ENCODE measurements at places on chromosomes 16 and 17.

GRCh38 chr17:28928061-28928460, 23.3 kb downstream of the PHF12 start:
- peak; percentile 38 for DNase-seq

DNA sequence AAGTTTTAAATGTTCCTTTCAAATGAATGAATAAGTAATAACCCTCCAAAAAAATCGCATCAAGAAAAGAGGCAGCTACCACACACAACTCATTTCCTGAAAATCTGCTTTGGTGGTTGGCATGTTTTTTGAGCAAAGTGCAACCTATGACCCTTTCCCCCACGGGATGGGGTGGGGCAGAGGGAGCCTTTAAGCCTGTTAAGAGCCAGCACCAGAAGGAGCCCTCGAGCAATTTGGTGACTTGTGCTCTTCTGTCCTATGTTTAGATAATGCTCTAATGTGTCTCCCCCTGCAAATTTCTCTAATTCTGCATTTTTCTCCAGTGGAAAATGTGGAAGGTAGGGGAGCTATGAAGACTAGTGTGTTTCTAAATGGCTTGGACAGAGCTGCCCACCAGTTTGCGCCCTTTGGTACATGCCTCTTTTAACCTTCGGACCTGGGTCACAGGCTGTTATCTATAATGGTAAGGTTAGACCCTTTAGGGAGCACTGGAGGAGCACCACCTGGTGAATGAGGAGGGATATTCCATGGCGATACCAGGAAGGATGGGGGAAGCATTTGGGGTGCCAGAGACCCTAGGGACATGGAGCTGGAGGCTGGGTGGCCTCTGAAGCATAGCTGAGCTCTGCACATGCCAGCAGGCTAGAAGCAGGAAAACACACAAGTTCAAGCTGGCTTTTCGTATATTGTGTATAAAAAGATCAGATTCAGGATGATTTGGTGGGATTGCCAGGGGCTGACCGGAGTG, 1.6 kb downstream of the PYCARD start:
- DNase-seq, result peak; percentile 32

GRCh38 chr16:68754084-68754792, 17.1 kb downstream of the CDH1 start:
- no peak for DNase-seq

GRCh38 chr17:63445571-63445953, 544 bp downstream of the CYB561 start:
- DNase-seq, result peak; percentile 76

DNA sequence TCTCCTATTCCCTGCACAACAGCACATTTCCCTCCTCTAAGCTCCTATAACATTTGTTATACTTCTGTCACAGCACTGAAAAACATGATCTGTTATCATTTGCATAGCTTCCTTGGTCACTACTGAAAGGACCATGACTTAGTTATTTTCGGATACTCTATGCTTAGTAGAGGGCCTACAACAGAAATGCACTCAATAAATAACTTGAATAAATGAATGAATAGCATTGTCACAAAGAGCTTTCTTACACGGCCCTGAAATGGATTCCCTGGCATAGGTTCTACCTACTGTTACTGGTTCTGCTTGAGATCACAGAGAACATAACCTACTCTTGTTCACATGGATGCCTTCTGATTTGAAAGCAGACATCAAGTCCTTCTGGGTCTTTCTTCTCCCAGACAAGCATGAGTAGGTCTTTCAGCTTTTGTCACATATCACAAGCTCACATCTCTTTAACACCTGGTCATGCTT, 41.6 kb downstream of the MYO1D start:
- no peak for DNase-seq

GRCh38 chr17:47413872-47414271, 90.1 kb downstream of the EFCAB13 start:
- no peak for DNase-seq

DNA sequence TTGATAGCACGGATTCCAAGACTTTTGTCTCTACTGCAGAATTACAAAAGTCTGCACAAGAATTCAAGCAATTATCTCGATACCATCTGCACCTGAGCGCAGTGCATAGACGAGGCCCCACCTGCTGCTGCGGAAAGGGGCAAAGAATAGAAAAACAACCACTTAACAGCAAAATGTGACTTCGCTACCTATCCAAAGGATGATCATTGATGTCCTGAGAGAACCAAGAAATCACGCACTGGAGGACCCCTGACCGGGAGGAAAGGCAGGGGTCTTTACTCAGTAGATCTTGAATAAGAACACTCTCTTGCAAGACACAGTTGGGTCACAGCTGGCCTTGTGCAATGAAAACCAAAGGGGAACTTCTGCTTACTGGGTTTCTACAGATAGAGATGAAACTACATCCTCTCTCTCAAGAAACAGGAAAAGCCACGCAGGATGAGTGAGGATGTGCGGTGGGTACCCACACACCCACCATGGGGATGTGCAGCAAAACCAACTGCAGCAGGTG, 147.4 kb upstream of the RPH3AL start:
- DNase-seq, result no peak

GRCh38 chr16:57799600-57800199, 2.6 kb downstream of the KIFC3 start:
- no peak for DNase-seq

- DNase-seq, result no peak
Measured at GRCh38 chr17:44793885-44794842, 35.4 kb downstream of the ADAM11 start.

DNA sequence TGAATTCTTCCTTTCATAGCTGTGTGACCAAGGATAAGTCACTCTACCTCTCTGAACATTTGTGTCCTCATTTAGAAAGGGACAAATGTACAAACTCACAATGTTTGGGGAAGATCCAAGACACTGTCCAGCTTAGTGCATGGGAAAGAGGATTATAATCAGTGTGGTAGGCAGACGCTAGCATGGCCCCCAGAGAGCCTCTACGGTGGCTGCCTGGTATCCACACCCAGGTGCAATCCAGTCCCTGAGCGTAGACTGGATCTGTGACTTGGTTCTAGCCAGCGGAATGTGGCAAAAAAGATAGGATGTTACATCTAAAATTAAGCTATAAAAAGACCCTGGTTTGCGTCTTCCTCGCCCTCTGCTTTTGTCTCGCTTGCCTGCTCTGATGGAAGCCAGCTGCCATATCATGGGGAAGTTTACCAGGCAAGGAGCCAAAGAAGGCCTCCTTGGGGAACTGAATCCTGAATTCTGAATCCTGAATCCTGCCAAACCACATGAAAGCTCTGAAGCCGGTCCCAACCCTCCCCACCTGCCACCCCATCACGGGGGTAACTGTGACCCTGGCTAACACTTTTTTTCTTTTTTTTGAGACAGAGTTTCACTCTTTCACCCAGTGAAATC, 51.7 kb downstream of the PLXDC1 start:
- DNase-seq, result no peak

DNA sequence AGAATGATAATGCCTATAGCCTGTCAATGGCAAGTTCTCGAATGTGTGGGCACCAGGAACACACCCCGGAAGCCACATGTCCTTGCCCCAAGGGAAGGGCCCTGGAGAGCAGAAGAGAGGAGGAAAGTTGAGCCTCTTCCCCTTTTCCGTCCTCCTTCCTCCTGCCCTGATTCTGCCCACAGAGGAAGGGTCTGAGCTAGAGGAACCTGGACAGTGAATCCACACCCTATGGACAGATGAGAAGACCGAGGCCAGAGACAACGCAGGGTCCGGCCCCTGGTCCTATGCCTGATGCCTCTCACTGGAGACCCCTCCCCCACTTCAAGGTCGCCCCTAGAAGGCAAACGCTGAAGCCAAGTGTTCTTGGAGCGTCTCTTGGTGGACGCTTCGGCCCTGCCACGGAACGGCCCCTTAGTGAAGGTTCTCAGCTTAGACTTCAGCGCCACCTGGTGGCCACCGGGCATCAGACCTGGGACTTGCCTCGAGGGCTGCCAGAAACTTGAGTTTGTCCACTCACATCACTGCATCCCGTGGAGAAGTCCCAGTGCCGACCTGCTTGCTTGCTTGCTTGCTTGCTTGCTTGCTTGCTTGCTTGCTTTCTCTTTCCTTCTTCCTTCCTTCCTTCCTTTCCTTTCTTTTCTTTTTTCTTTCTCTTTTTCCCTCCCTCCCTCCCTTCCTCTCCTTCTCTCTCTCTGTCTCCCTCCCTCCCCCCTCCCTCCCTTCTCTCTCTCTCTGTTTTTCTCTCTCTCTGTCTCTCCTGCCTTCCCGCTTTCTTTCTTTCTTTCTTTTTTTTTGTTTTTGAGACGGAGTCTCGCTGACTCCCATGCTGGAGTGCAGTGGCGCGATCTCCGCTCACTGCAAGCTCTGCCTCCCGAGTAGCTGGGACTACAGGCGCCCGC, 20.6 kb upstream of the SPNS3 start:
- peak; percentile 84 for DNase-seq

GRCh38 chr17:60141111-60142018, 8.4 kb upstream of the CA4 start:
- no peak for DNase-seq

DNA sequence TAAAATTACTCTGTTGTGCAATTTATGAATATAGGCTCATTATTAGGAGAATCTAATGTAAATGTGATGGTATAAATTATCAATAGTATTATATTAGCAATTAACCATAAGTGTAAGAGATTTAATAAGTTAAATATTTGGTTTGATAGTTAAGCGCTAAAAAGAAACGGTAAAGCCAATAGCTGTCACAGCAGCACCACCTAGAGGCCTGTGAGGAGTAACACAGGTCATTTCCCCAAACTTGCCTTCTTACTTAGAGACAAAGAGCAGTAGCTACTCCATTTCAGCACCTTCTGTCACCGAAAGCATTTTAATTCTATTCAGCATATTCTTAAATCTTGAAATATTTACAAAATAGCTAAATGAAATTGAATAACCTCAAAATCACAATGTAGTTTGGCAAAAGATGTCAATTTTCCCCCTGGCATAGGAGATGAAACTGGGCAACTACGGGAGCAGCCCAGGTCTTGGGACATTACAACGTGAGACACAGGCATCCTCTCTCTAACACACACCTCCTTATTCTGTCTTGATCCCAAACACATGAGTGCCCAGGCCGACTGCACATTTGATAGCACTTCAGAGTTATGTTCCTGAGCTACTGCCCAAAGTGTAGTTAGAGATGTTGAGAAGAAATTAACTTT, 14.3 kb upstream of the DYNLRB2 start:
- peak; percentile 37 for DNase-seq

DNA sequence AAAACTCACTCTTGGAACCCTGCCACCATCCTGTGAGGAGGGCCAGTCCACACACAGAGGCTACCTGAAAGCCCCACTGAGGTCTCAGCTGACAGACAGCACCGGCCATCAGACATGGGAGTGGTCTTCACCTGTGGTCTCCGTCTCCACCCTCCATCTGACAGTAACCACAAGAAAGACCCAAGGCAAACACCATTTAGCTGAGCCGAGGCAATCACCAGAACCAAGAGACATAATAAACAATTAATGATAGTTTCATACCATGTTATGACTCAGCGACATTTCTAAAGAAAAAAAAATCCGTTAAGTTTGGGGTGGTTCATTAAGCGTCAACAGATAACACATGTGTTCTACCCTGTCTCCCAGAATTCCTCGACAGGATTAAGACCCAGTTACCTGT, 6.1 kb upstream of the EVPLL start:
- DNase-seq, result no peak

- DNase-seq, result no peak
Measured at GRCh38 chr16:1731603-1732002, 25.6 kb downstream of the MAPK8IP3 start.

DNA sequence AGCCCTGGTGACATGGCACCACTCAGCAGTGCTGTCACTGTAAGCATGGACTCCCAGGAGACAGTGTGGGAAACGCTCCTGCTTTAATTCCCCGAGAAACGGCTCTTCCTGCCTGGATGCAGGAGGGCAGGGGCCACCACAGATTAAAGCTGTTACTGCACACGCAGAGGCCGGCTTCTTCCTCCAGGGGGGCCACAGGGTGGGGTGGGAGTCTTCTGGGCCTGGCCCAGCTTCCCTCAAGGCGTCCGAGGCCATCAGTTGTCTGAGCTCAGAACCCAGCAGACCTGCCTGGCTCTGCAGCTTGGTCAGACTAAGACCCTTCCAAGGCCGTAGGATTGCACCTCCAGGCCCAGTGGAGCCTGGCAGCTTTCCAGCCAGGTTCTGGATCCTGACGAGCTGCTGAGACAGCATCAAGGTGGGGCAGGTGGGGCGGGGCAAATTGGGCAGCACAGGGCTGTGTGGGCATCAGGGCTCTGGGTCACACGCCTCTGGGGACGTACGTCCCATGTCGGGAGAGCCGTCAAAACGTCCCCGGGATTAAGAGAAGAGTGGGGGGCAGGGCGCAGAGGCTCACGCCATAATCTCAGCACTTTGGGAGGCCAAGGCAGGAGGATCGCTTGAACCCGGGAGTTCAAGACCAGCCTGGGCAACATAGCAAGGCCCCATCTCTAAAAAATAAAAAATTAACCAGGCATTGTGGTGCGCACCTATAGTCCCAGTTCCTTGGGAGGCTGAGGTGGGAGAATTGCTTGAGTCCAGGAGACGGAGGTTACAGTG, 5.0 kb upstream of the CAPN15 start:
- DNase-seq, result no peak

DNA sequence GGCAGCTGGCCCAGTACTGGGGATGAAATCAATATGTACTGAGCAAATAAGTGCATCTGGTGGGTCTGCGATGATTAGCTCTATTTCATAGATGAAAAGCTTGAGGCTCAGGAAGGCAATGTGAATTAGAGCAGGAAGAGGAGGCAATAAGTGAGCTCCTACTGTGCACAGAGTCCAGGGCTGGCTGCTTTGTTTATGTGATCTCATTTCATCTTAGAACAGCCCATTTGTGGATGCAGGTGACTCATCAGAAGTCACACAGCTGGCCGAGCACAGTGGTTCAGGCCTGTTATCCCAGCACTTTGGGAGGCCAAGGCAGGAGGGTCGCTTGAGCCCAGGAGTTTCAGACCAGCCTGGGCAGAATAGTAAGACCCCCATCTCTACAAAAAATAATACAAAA, 7.1 kb downstream of the TMEM114 start:
- no peak for DNase-seq

DNA sequence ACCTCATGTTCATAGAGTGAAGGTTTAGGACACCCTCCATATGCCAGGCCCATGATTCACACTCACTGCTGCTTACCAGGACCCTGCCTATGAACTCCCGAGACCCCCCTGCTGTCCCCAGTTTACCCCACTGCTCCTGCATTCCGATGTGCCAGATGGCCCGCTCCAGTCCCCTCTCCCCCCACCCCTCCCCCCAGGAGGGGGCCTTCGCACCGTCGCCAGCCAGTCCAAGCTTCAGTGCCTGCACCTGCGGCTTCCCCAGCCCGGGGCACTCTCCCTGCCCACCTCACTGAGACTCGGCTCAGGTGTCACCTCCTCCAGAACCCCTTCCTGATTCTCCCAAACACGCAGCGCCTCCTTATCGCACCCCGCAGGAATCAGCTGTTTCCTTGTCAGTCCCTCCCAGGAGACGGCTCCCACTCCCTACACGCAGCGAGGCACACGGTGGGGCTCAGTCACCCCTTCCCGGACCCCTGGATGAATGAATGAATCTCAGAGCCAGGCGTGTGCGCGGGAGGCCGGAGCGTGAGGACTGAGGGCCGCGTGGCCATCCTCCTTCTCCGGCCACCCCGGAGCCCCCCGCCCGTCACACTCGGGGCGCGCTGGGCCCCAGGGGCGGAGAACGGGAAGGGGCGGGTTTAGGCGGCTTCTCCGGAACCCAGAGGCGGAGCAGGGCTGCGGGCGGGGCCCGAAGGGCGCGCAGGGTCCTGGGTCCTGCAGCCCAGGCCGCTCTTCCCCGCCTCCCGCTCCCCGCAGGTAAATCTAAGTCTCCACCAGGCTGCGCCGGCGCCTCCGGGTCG, 1.6 kb downstream of the MYO1C start:
- peak; percentile 56 for DNase-seq
